Tongue (tissue), 3 donors: ENCODE measurements at places on chromosomes 7 and 10.
A peak's percentile ranks its signal among the peaks of the same experiment; 100 is the strongest.

DNA sequence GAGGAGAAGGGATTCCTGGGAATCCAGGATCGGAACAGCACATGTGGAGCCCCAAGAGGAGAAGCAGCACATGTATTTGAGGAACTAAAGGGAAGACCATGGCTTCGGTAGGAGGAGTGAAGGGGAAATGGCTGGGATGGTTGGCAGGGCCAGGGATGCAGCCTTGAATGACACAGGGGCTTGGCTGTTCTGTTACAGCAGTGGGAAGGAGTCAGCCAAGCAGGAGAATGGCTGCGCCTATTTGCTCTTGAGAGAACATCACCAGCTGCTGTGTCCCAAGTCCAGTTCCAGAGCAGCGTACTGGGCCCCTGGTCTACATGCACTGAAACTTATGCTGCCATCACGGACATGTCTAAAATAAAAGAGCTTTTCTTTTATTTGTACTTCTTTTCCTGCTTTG, 130.0 kb downstream of the PLPP4 start:
- DNase-seq = no peak

GRCh38 chr7:154832557-154833138, 170.3 kb downstream of the PAXIP1 start:
- DNase-seq = peak; percentile 65

DNA sequence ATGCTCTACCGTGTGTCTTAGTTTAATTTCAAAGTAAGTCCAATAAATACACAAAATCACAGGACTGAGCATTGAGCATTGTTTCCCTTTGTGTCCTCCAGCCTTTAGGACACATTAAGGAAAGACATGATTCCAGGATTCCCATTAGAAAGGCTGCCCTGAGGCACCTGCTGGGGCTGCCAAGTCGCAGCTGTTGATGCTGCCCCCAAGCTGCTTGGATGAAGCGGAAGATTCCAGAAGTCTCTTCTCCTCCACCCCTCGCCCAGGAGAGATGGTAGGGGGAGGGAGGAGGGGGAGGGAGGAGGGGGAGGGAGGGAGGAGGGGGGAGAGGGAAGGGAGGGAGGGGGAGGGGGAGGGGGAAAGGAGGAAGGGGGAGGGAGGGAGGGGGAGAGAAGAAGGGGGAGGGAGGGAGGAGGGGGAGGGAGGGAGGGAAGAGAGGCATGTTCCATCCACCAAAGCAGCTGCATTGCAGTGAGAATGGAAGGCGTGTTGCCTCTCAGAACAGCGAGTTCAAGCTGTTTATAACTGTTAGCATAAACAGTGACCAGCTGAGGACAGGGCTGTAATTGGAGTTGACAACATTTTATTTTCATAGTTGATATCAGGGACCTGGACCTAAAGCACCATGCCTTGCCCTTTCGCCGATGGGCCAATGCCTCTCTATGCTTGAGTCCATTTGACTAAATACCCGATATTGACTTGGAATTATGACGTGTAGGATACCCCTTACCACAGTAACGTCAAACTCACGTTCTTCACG, 67.3 kb downstream of the DIP2C start:
- DNase-seq = peak; percentile 85

GRCh38 chr10:127157089-127157488, 39.3 kb downstream of the INSYN2A start:
- DNase-seq = no peak

DNA sequence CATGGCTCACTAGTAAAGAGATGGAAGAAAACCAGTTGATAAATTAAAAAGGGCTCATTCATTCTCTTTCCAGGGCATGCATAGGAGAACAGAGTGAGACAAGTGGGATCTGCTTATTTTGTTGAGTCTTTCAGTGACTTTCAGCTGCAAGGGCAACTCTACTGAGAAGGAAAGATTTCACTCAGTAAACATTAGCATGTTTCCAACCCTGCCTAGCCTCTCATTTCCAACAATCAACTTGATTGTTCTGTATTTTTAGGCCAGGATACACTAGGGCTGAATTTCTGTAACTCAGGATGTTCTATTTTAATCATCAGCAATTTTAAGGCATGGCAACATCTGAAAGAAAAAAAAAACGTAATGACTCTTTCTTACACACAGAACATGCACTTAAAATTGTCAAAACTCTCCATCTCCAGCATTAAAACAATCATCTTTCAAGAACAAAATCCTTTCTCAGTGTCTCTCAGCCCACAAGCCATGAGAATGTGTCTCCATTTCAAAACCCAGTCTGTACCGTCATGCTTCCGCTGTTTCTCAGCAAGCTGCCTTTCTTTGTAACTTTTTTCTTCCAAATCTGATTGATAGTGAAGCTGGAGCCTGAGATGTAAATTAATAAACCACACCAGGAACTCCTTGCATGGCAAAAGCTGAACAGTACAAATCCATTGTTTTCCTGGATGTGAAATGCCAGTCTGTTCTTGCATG, 147.2 kb upstream of the KLF14 start:
- DNase-seq = no peak

DNA sequence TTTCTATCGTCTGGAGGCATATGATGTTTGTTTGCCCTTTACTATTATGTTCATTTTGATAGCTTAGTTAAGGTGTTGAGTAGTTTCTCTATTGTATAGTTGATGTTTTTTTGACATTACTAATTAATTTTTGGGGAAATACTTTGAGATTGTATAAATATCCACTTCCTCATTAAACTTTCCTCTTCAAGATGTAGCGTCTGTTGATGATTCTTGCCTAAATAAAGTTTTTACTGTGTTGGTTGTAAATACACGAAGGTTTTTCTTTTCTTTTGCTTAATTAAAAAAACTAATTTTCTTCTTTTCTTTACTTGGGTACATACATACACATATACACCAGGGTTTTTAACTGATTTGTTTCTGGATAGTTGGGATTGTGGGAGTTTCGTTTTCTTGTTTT, 8.5 kb downstream of the KMT2E start:
- DNase-seq = no peak

DNA sequence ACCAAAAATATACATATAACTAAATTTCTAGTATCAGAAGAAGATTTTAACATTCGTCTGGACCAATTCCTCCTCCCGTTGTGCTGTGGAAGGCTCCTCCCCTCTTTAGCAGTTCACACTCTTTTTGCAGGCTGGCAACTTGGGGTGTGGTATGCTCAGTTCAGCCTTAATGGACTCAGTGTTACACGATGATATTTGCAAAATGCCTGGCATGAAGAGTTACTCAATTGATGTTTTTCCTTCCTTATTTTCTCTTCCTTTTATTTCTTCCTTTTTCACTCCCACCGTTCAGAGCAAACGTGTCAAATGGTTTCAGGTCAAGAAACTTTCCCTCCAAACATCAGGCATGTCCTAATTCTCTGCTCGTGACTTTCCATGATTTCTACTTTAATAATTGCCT, 248.3 kb downstream of the PHF14 start:
- DNase-seq = no peak

DNA sequence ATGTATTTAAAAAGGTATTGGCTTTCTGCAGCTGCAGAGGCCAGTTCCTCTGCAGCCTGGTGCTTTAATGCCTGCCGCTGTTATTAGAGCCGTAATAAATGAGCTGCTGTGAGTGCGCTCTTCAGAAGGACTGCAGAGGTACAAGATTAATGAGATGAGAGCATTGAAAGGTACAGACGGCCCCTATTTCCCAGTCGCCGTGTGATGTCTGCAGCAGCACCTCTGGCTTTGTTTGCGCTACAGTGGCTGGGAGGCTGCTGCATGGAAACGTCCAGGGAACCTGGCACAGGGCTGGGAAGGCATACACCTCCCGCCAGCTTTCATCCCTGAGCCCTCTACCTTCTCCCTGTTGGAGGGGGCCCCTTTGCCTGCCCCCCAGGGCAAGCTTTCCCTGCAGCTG, 383.8 kb upstream of the ZMIZ1 start:
- no peak for DNase-seq

DNA sequence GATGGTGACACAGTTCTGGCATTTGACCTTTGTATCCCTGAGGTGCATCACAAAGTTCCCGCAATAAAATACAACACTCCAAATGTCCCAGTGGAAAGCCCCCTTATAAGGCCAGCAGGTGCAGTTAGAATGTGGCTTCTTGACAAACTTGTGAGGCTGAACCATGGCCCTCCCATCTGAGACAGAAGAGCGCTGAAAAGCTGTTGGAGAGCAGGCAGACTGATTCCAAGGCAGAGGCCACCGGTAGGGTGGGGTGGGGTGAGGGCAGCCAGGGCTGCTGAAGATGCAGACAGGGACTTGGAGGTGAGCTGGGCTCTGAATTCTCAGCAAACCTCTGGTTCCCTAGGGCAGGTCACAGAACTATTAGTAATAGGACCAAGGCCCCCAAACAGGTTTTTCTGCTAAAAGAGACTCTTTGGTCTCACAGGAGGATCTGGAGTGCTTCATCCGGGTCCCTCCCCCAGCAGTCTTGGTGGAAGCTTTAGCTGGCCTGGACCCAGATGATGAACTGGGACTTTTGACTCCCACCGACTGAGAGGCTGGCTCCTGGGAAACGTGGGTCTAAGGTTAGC, 15.6 kb upstream of the CHST3 start:
- no peak for DNase-seq

DNA sequence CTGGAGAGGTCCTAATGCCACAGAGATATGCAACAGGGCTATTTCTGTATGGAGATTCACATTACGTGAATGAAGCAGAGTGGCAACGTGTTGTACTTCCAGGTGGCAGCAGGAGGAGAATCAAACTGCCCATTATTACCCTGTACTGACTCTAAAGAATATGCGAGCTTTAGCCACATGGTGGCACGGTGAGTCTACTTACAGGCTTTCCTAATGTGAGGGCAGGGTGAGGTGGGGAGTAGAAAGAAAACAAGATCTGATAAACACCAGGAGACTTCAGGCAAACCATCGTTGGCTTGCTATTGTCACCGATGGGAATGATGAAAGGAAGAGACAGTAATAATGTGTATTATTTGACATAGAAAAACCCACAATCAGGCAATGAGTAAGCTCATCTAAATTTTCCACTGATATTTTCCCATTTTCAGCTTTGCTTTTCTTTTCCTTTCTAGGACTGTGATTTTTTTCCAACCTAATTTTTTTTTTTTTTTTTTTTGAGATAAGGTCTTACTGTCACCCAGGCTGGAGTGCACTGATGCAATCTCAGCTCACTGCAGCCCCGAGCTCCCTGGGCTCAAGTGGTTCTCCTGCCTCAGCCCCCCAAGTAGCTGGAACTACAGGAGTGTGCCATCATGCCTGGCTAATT, 164.3 kb downstream of the BTAF1 start:
- peak; percentile 83 for DNase-seq

- no peak for DNase-seq
These were observed 192.0 kb downstream of the ADK start for GRCh38 chr10:74342991-74343390.

DNA sequence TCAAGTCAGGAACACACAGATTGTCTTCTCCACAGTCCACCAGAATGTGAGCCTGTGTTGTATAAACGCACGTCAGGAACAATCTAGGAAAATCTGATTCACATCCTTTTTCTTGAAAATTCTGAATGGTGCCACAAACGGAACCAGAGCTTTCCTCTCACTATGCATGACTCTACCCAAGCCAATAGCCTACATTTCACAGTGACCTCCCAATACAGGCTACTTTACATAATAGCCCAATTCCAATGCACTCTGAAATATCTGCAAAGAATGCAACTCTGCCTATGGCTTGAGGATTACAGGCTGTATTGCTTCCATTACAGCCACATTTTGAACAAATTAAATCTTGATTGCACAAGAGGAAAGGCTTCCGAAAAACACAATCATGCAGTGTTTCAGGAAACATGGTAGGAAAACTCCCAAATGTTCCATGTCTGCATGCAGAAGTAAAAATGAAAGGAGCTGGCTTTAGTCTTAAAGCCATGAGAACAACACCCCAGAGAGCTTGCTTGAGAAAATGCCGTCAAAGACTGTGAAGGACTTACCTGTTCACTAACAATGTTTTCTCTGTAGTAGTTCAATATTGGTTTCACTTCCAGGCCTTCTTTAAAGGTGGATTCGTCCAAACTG, 113.9 kb downstream of the ITGA8 start:
- DNase-seq = peak; percentile 20

DNA sequence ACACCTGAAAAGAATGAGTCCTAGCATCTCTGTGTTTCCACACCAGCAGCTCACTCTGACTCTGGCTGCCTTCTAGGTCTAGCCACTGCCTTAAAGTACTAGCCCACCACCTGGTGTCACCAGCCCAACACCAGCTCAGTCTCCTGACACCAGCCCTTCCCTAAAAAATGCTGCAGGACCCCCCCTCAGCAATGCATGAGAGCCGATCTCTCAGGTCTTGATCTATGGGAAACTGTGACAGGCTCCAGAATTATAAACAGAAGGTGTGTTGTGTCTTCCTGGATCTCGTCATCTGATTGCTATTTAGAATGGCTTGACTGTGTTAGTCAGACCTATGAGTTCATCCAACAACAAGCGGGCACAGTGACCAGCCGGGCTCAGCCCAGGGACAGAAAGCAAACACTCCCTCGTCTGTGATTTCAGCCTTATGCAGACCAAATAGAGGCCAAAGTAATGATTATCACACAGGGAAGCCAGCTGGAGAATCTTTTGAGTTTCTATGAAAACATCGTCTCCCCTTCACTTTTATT, 66.6 kb downstream of the CUBN start:
- peak; percentile 51 for DNase-seq

GRCh38 chr7:42392826-42393225, 155.8 kb upstream of the GLI3 start:
- DNase-seq = no peak

DNA sequence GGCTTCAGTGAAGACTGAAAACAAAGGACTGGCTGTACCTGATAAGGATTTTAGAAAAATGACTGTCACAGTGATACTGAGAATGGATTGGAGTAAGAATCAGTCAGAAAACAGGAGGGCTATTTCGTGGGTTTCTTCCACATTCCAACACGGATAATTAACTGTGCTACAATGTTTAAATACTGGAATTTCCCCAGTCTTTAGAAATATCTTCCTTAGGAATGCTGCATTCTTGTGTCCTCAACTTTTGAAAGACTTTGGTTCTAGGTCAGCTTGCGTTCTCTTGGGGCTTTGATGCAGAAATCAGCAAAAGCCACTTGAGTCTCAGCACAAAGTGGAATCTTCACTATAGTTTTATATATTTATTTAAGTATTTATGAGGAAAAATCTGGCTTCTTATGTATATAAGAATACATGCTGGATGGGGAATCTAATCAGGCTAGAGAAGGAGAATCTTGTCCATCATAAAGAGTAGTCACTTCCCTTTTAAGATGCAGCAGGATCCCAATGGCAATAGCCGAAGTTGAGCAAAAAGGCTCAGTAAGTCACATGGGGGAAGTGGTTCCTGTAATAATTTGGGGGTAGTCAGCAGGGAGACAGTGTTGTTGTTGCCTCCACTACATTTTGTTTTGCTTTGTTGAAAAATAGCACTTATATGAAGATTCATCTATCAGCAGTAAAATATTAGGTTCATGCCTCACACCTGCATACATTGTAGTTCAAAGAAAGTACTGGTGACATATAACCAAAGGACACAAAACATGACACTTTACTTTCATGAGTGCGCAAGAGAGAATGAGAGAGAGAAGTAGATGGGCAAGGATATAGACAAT, 86.0 kb downstream of the CH25H start:
- no peak for DNase-seq
